ENCODE measurements at places on chromosomes 16 and 17.

- DNase-seq = peak; percentile 24
Measured at GRCh38 chr17:17836818-17837379, at the start of gene SREBF1. Gene SREBF1 (minus strand): TSS chr17:17836986. CDS start chr17:17836817, 169 bp downstream.

DNA sequence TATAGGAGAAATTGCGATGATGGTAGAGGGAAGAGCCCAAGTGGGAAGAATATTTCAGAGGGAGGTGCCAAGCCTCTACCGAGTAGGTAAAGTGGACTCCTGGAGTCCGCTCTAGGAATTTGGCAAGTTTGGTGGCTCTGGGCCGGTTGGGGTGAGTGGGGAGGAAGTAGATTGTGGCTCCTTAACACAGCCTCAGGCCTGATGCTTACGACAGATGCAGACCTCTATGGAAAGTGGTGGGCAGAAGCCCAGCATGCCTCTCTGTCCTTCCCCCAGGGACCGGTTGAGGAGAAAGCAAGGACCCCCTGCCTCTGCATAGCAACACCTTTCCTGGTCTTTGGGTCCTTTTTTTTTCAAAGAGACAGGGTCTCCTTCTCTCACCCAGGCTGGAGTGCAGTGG, 55.9 kb upstream of the SIAH1 start:
- DNase-seq = no peak

DNA sequence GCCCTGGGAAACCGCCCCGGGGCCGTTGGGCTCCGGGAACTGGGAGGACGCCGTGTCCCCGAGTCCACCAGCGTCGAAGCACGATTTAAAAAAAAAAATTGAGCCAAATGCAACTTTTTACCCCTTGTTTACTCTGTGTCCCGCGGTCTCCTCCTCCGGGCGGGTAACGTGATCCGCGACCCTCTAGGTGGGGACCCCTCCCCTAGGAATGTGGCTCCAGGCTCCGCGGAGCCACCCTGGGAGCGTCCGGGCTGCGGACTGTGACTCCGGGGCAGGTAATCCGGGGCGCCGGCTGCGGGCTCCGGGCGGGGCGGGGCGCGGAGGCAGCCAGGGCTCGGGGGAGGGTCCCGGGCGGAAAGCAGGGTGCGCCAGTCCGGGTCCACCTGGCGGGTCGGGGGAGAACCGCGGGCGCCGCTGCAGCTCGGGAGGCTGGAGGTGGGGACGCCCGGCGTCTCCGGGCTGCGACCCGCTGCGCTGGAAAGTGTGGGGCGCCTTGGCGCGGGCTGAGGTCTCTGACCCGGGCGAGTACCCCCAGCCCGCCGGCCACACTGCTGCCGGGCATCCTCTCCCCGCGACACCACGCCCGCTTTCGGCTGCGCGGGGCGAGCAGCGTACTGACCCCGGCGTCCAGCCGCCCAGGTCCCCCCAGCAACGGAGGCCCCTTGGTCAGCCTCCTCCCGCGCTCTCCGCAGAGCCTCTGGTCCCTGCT, 852 bp upstream of the HELZ start:
- DNase-seq = no peak

DNA sequence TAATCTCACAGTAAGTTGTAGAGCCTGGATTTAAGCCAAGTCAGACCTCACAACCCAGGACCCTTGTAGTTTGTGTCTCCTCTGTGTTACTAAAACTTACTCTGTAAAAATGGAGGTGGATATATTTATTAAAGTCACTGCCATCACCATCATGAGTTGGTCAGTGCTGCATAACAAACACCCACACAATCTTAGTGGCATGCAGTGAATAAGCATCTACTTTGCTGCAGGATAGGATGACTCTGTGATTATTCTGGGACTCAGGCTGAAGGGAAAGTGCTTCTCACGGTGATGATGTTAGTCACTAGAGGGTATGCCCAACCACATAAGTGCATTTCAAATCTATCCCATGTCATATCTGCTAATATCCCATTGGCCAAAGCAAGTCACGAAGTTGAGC, 398.7 kb downstream of the XYLT1 start:
- DNase-seq = no peak

DNA sequence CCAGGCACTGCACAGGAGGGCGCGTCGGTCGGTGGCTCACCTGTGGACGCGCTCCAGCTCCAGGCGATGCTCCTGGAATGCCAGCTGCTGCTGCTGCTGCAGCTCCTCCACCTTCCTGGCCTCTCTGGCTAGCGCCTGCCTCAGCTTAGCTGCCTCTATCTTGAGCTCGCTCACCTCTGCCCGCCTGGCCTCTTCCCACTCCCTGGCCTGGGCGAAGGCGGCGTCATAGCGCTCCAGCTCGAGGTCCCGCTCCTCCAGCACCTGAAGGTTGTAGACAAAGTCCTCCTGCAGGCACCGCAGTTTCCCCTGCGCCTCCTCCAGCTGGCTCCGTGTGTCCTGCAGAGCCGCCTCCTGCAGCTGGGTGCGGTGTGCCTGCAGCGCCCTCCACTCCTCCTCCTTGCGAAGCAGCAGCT, 11.1 kb downstream of the CCDC57 start:
- no peak for DNase-seq

All from stimulated activated CD4-positive, alpha-beta T cell treated with anti-CD3 and anti-CD28 coated beads, TNF-alpha, amount 100 ng/mL, for 1 hour (primary cell).